ENCODE measurements at places on chromosomes 12 and 14.

- DNase-seq, result no peak
Measured at GRCh38 chr12:102676812-102677211, 196.4 kb upstream of the IGF1 start.

DNA sequence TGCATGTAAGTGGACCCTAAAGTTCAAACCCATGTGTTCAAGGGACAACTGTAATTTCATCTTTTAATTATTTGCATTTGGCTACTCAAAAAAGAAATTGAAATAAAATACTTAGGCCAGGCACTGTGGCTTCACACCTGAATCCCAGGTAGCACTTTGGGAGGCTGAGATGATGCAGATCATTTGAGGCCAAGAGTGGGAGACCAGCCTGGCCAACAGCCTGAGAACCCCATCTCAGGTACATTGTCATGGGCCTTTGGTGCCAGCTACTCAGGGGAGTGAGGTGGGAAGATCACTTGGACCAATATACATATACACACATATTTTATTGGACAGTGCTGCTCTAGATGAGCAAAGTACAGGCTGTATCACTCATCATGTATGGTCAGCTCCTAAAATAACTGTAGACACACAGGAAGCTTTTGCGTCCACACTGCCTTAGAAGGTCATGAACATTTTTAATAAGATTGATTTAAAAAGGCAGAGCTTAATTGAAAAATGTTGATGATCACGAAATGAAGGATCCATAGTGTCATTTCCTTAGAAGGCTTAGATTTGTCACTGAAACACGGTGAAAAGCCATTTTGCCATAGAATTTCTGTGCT, 2.5 kb upstream of the ZCCHC8 start:
- no peak for DNase-seq

GRCh38 chr14:66085224-66085623, 400.9 kb upstream of the CCDC196 start:
- no peak for DNase-seq

DNA sequence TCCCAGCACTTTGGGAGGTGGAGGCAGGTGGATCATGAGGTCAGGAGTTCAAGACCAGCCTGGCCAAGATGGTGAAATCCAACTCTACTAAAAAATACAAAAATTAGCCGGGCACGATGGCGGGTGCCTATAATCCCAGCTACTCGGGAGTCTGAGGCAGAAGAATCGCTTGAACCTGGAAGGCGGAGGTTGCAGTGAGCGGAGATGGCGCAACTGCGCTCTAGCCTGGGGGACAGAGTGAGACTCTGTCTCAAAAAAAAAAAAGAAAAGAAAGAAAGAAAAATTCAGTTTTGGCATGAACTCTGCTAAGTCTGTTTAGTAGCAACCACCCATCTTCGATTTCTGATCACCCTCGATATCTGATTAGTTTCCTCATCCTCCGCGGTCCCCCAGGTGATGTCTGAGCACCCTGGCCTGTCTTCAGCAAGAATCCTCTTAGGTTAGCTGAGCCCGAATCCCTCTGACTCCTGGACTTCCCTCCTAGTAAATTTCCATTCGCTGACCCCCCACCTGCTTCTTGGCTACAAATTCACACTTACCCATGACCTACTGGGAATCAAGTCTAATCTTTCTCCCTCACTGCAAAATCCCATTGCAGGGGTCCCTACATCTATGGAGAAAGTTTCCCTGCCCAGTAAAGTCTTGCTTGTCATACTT, 879 bp upstream of the HSPB8 start:
- DNase-seq, result no peak

DNA sequence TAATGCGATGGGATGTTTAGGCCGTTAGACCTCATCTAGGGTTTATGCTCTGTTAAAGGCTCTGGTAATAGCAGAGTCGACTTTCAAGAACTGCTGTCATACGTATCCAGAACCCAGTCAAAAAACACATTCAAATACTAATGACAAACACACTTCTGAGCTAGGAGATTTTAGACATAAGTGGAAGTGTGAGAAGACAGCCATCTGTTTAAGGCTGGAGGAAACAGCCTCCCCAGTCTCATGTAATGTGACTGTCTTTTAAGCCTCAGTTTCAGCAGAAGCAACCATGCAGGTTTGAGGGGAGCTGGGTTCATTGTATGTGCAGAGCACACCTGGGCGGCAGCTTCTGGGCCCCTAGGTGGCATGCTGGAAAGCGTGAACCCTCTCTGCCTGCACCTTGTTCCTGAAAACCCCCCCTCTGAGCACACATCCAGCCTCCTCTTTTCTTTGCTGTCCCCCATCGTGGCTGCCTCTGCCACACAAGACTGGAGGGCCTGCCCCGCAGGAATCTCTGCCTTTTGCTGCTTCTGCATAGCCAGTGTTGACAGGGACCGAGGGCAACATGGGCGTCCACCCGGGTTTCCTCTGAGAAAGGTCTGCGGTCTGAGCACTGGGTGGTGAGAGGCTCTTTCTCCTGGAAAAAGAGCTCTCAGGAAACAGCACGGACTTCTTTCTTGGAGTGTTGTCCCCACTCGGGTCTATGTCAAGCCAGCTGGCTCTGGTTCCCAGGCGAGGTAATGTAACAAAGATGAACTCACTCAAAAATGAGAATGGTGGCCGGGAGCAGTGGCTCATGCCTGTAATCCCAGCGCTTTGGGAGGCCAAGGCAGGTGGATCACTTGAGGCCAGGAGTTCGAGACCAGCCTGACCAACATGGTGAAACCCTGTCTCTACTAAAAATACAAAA, 11.6 kb downstream of the WNT5B start:
- no peak for DNase-seq

- DNase-seq, result no peak
Measured at GRCh38 chr12:52277486-52278245, 3.2 kb downstream of the KRT86 start.

DNA sequence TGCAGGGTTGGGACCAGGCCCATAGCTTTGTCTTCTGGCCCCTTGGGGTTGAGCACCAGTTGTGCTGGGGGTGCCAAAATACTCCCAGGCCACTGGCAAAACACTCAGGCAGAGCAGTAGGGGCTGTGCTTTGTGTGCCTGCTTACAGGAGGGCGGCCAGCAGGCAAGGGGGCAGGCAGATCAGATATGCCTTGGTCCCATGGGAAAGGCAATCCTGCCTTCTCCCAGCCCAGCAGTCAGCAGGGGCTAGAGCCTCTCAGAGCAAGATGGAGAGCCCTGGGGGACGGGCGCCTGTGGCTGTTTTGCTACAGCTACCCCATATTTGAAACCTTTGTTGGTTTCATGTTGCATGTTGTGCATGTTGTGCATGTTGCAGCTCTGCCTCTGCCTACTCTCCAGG, 36.2 kb upstream of the TMX1 start:
- no peak for DNase-seq
